B cell (primary cell): ENCODE measurements at places on chromosomes 2 and 18. TPM values are rescaled to one million over a fixed set of nuclear protein-coding genes. Genes with fewer than 3 reads are reported as not detected.

Gene GPD2
- total RNA-seq: 18.7 and 26.8 TPM in 2 replicates

Gene CHRND
- not detected in 2 replicates for total RNA-seq

Gene IWS1
- total RNA-seq: 45.9 and 49.6 TPM in 2 replicates

Gene CYS1
- total RNA-seq: not detected in 2 replicates

Gene DCDC2C
- not detected in 2 replicates for total RNA-seq

DNA sequence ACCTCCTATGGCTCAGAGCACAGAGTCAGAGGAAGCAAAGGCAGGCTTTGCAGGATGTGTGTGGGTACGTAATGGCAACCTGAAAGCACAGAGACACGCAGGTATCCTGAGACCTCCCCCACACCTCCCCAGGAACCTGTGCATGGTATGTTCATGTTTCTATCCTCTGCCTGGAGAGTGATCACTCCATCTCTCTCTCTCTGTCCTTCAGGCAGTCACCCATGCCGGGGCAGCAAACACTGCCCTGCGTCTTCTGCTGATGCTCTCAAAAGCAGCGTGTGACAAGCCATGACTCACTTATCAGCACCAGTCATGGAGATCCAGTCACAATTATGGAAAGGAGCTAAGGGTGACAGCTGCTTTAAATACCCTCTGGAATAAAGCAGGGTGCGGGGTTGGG, 52.7 kb downstream of the PDCL3 start:
- H3K27ac ChIP-seq: no peak overlapping the region
- no peaks in the 10 kb centered on the region for H3K36me3 ChIP-seq
- no peaks in the 10 kb centered on the region for H3K27me3 ChIP-seq
- H3K4me3 ChIP-seq: no peak overlapping the region

DNA sequence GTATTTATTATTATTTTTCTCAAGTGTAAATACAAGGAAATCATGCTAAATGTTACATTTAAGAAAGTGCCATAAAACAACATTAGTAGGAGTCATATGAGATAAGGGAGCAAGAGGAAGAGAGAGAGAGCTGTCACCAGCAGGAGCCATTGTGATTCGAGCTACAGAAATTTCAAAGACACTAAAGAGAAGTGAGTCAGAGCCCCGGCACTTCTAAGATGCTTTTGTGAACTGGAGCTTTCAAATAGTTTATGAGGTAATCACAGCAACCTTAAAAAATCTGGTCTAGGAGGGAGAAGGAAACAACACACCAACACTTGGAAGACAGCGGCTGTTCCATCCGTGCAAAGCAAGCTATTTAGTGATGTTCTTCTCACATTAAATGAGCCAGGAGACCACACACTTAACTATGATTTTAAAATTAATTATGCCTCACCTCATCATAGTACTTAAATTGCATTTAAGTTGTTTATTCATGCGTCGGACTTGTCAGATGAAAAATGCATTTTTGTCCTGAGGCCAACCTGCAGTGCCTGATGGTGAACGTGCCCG, 382.7 kb upstream of the SALL3 start:
- H3K36me3 ChIP-seq: no peaks in the 10 kb centered on the region
- no peaks in the 10 kb centered on the region for H3K27me3 ChIP-seq
- no peak for DNase-seq
- no peak overlapping the region for H3K27ac ChIP-seq
- H3K4me3 ChIP-seq: no peak overlapping the region

- no peak overlapping the region for H3K27ac ChIP-seq
- peaks cover 7% of the 10 kb centered on the region for H3K4me1 ChIP-seq
- DNase-seq: no peak
- H3K36me3 ChIP-seq: no peaks in the 10 kb centered on the region
- H3K4me3 ChIP-seq: no peak overlapping the region
- no peaks in the 10 kb centered on the region for H3K27me3 ChIP-seq
Measured at GRCh38 chr2:126908721-126909177, 10.1 kb downstream of the TEX51 start.

GRCh38 chr2:36477746-36478145, 120.2 kb downstream of the FEZ2 start:
- no peak for DNase-seq
- peaks cover 1% of the 10 kb centered on the region for H3K36me3 ChIP-seq
- H3K27ac ChIP-seq: no peak overlapping the region
- no peaks in the 10 kb centered on the region for H3K27me3 ChIP-seq
- no peaks in the 10 kb centered on the region for H3K4me1 ChIP-seq
- H3K4me3 ChIP-seq: no peak overlapping the region

DNA sequence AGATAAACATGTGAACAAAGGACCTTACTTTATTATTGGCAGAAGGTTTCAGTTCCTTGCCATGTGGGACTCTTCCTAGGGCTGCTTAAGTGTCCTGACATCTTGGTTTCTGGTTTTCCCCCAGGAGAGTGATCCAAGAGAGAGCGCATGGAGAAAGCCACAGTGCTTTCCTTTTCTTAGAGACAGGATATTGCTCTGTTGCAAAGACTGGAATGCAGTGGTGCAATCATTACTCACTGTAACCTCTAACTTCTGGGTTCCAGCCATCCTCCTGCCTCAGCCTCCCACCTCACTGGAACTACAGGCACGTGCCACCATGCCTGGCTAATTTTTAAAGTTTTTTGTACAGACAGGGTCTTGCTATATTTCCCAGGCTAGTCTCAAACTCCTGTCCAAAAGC, 38.1 kb upstream of the TCF7L1 start:
- no peaks in the 10 kb centered on the region for H3K27me3 ChIP-seq
- DNase-seq: no peak
- H3K36me3 ChIP-seq: no peaks in the 10 kb centered on the region
- no peak overlapping the region for H3K4me3 ChIP-seq
- H3K4me1 ChIP-seq: no peaks in the 10 kb centered on the region
- no peak overlapping the region for H3K27ac ChIP-seq

- H3K36me3 ChIP-seq: no peaks in the 10 kb centered on the region
- H3K4me3 ChIP-seq: no peak overlapping the region
- no peaks in the 10 kb centered on the region for H3K27me3 ChIP-seq
- H3K27ac ChIP-seq: no peak overlapping the region
Measured at GRCh38 chr2:120892967-120893667, 157.4 kb downstream of the GLI2 start.

- no peak for DNase-seq
- H3K27me3 ChIP-seq: no peaks in the 10 kb centered on the region
- no peak overlapping the region for H3K27ac ChIP-seq
- no peaks in the 10 kb centered on the region for H3K4me1 ChIP-seq
Measured at GRCh38 chr2:64422466-64422865, 31.5 kb upstream of the LGALSL start.

GRCh38 chr2:197348721-197349360, 38.3 kb upstream of the ANKRD44 start:
- H3K4me3 ChIP-seq: no peak overlapping the region
- no peaks in the 10 kb centered on the region for H3K27me3 ChIP-seq
- no peaks in the 10 kb centered on the region for H3K4me1 ChIP-seq
- no peak overlapping the region for H3K27ac ChIP-seq
- no peak for DNase-seq
- H3K36me3 ChIP-seq: no peaks in the 10 kb centered on the region

DNA sequence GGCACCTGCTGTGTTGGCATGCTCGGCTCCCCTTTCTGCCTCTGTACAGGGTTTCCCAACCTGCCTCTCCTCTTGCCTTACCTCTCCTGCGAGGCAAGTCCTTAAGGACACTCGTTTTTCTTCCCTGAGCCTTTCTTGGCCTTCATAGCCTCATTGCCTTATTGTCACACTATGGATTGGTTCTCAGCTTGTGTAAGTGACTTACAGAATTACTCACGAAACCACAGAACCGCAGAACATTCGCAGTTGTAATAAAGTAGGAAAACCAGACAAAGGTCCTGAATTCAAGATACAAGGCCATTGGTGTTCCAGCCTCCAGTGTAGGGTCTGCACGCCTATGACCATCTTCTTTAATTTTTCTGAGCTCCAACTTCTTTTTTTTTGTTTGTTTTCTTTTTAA, 317.6 kb upstream of the SMIM21 start:
- no peaks in the 10 kb centered on the region for H3K36me3 ChIP-seq
- no peak for DNase-seq
- no peaks in the 10 kb centered on the region for H3K27me3 ChIP-seq
- no peaks in the 10 kb centered on the region for H3K4me1 ChIP-seq

GRCh38 chr18:3867236-3867635, 417.3 kb downstream of the TGIF1 start:
- H3K4me1 ChIP-seq: no peaks in the 10 kb centered on the region
- H3K36me3 ChIP-seq: no peaks in the 10 kb centered on the region
- H3K27ac ChIP-seq: no peak overlapping the region
- H3K27me3 ChIP-seq: no peaks in the 10 kb centered on the region
- H3K4me3 ChIP-seq: no peak overlapping the region

DNA sequence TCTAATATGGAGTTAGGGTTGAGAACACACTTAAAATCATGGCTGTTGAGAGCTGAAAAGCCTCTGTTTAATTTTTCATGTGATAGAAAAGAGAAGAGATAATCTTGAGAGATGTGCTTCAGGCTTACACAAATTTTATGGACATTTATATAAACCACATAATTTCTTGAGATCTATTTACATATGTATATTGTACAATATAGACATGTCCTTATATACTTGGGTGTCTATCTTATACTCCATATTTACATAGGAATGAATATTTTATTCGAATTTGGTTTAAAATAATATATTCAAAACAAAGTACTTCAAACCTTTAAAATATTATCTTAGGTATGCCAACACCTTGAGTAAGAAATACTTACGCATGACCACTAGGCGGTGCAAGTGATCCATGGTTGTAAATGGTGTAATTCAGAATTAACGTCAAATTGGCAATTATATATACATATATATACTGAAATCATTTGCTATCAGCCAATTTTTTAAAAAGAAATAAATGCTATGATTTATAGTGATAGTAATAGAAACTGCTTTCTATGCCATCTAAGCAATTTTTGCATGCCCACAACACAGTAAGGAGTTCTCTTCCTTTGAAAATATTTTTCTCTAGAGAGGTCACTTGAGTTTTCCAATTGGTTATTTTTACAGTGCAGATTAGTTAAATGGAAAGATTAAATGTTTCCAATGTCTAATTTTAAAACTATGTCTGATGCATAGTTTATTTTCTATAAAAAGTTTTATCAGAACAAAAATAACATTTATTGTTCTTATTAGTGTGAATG, 37.6 kb upstream of the SPAG16 start:
- no peak overlapping the region for H3K4me3 ChIP-seq
- H3K4me1 ChIP-seq: peaks cover 6% of the 10 kb centered on the region
- H3K27me3 ChIP-seq: no peaks in the 10 kb centered on the region
- peak; percentile 64 for DNase-seq
- H3K36me3 ChIP-seq: no peaks in the 10 kb centered on the region
- no peak overlapping the region for H3K27ac ChIP-seq

- no peak overlapping the region for H3K4me3 ChIP-seq
- H3K27me3 ChIP-seq: no peaks in the 10 kb centered on the region
- H3K4me1 ChIP-seq: no peaks in the 10 kb centered on the region
Measured at GRCh38 chr18:79926715-79927606, 24.5 kb downstream of the SLC66A2 start.

DNA sequence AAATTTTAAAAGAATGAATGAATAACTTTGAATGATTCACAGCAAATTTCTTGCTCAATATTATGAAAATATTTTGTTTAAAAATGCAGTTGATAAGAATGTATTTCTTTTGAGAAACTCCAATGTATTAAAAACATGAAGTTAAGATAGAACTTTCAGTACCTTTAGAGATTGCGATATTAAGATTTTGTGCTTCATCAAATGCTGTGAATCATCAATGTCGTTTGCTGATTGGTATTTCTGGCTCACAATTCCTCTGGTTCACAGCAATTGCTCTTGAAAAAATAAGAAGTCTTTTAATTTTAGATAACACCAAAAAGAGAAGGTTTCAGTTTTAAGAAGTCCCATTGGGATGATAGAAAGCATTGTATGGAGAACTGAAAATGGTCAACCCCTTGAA, 228.7 kb downstream of the IKZF2 start:
- H3K4me1 ChIP-seq: no peaks in the 10 kb centered on the region
- no peaks in the 10 kb centered on the region for H3K36me3 ChIP-seq
- no peaks in the 10 kb centered on the region for H3K27me3 ChIP-seq
- no peak overlapping the region for H3K27ac ChIP-seq
- DNase-seq: no peak
